ENCODE measurements at places on chromosomes 2 and 18.

- no peak for DNase-seq
Measured at GRCh38 chr18:62857263-62857976, 142.1 kb downstream of the PHLPP1 start.

DNA sequence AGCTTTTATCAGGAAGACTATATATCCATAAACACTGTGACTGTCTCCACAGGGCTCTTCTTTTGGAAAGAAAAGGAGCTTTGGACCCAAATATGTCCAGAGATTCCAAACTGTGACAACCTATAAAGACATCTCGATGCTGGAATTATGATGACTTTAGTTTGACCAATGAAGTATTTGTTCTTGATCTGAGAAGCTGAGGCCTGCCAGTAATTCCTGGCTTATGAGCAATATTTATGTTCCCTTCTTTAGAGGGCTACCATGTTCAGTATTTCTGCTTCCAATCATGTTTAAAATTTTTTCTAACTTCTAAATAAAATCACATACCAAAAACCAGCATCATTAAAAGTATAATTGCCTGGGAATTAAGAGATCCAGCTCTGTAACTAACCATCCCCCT is 41.1 kb downstream of the FEZ2 start:
- DNase-seq, result no peak

DNA sequence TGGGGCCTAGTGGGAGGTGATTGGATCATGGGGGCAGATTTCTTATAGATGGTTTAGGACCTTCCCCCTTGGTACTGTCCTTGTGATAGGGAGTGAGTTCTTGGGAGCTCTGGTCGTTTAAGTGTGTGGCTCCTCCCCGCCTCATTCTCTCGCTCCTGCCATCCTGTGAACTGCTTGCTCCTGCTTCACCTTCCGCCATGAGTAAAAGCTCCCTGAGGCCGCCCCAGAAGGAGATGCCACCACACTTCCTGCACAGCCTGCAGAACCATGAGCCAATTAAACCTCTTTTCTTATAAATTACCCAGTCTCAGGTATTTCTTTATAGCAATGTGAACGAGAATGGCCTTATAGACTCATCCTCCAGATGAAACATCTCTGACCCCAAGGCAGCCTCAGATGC is 101.5 kb downstream of the KCNF1 start:
- no peak for DNase-seq

DNA sequence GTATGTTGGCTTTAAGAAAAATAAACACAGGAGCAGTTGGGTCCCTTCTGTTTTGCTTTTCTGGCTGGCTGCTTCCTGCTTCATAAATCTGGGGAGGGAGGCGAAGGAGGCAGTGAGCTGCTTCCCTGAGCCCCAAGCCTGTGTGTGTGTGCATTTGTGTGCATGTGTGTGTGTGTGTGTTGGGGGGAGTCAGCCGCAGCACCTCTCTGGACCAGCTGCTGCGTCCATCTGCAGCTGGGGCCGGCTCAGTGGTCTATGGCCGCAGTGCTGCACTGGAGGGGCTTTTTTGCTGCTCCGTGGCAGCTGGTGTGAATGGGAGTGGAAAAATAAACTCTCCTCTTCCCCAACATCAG is 192.3 kb downstream of the RNF144A start:
- no peak for DNase-seq

GRCh38 chr2:60054571-60055340 is 498.7 kb downstream of the BCL11A start:
- no peak for DNase-seq

DNA sequence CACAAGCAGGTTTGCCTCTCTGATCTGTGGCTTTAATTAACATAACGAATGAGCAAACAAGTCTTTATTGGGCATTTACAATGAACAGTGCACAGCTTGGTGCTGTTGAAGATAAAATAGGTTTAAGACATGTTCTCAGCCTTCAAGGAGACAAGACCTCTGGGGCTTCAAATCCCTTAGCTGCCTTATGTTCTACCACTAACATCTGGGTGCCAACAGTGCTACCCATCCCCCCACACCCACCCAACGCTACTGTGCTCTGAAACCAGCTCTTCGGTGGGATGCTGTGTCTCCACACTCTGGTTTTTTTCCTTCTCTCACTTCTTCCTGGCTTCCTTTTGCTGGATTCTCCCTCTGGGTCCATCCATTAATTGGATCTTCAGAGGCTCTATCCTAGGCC is 14.1 kb upstream of the B3GNT2 start:
- DNase-seq, result no peak

DNA sequence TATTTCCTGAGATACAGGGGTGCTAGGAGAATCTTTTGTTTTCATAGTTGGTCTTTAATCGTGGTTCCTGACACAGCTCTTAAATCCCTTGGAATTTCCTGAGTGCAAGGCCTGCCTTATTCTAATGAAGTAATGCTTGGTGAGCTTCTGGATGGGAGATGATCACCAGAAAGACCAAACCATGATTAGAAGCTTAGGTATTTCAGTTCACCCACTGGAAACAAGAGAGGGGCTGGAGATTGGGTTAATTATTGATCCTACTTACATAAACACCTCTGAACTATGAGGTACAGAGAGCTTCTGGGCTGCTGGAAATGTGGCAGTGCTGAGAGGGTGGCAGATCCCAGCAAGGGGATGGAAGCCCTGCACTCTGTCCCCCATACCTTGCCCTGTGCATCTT is 406.8 kb downstream of the THSD7B start:
- no peak for DNase-seq

DNA sequence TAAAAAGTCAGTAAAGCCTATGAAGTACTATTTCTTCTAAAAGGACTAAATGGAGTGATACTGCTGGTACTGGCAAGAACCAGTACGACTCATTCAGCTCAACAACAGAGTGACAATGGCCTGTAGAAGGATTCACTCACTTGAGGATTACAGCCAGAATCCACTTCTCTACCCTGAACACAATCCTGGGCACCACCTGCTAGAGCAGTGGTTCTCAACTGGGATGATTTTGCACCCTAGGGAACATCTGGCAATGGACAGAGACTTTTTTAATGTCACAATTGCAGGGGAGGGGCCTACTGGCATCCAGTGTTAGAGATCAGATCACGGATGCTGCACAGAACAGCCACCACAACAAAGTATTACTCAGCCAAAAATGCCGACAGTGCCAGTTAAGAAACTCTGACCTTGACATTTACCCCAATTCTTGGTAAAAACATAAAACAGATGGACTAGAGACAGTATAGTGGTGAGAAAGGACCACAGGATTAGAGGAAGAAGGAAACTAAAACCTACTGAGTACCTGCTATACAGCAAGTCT is 5.0 kb downstream of the SPIRE1 start:
- DNase-seq, result no peak

- no peak for DNase-seq
Measured at GRCh38 chr2:174554529-174555150, 43.0 kb downstream of the WIPF1 start.

- DNase-seq, result no peak
Measured at GRCh38 chr2:226993171-226993570, 157.3 kb downstream of the RHBDD1 start.

DNA sequence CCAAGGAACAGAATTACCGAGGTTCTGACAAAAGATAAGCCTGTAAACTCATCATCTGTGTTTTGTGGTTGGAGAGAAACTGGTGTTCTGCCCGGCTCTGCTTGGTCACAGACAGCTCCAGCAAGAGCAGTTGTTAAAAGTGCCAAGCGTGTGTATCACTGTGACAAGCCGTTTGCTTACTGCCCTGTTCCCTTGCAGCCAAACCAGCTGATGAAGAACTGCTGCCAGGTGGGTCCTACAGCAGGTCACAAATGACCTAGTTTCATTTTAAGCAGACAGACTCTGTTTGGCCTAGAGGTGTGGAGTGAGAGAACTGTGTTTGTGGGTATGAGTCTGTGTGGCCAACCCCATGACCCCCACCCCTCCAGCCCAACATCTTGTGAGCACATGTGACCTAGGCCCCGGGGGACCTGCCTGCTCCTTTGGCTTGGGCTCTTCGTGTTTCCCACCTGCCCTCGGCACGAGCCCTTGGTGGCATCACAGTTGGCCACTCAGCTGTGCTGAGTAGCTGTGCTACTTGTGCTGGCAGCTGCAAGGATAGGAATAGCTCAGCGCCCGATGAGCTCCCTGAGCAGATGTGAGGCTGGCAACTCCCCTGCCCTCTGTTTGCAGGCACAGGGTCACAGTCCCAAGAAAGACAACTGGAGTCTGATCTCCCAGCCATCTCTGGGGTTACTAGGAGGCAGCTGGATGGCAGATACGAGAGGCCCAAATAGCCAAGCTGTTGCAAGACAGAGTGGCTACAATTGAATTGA is 9.7 kb downstream of the OXER1 start:
- DNase-seq, result no peak

DNA sequence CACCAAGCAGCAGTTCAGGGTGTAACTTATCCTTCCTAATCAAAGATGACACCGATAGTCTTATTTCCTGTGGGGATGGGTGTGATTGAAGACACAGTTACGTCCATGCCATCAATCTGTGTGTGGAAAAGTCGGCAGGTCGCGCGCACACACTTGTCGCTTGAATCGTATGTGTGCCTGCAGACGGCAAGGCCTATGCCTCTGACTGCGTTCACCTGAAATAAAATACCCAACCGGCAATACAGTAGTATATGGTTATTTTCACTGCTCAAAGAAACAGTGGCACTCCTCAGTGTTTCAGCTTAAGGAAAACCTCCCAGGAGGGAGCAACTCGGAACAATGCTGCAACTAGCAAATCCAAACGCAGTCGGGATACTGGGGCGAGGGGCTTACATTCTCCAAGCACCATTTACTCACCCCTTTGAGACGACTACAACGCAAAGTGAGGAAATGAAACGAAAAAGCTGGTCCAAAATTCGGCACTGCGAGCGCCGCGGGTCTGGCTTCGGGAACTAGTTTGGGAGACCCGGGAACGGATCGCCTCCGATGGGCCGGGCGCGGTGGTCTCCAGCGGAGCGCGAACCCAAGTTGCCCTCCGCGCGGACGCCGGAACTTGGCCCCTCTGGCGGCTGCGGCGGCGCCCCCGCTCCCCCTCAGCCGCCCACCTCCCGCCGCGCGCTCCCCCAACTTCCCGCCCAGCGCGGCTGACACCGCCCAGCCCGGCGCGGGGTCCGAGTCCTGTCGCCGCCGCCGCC is 675 bp downstream of the PRKD3 start:
- DNase-seq, result peak; percentile 5

GRCh38 chr2:203822240-203822639 is 45.3 kb upstream of the CTLA4 start:
- no peak for DNase-seq

- no peak for DNase-seq
Measured at GRCh38 chr2:9217838-9218770, 11.5 kb downstream of the ASAP2 start.

- DNase-seq, result no peak
Measured at GRCh38 chr2:32926708-32927084, 20.1 kb upstream of the LTBP1 start.

- DNase-seq, result no peak
Measured at GRCh38 chr2:123723706-123724105, 301.4 kb upstream of the CNTNAP5 start.

DNA sequence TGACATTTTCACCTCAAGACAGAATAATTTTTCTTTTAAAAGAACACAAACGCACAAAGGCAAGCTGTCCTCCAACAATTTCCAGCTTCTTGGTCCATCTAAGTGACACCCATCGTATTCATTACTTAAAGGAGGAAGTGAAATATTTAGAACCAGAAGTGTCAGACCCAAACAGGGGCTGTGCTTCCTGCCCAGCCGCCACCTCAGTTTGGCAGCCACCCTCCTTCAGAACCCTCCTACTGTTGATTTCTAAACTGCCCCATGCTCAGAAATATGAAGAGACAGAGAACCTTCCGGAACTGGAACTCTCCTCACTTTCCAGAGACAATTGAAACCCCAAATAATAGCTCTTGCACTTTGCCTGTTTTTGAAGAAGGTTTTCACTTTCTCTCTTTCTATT is 734.8 kb upstream of the SALL3 start:
- no peak for DNase-seq

DNA sequence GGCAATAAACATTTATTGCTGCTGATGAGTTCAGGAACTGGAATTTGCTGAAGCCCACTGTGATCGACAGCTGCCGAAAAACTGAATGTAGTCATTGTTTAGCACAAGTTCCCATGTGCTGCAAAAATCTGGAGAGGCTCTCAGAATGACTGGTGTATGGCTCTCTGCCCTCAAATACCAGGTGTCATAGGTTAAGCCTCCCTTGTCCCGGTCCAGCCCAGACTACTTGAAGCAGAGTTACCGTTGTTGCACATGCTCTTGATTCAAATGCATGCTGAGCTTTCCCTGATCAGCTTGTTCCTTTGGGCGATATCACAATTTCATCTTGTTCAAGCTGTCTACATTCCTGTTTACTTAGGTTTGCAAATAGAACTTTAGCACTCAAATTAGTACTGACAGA is 625.2 kb downstream of the CPS1 start:
- no peak for DNase-seq

DNA sequence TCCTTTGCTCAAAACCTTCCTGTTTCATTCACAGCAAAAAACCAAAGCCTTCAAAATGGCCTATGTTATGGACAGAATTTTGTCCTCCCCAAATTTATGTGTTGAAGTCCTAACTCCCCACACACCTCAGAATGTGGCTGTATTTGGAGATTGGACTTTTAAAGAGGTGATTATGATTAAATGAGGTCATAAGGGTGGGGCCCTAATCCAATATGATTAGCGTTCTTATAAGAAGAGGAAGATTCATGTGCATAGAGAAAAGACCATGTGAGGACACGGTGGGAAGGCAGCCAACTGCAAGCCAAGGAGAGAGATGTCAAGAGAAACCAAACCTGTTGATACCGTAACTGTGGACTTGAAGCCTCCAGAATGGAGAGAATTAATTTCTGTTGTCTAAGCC is 4.6 kb upstream of the ZNF638 start:
- DNase-seq, result no peak

DNA sequence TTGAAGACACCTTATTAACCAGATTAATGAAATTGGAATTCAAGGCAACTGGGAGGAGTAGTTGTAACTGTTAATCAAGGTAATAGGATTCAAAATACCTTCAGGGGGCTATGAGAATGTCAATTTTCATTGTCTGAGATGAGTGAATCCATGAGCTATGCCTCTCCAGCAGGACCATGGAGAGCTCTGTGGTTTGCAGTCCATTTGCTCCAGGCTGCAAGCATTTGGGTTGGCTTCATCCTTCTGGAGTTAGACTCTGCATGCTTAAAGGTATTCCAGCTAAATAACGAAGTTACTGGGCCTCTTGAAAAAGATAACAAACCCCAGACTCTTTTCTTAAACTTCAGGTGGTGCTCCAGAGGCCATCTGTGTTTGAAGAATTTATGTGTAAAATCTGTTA is 207.1 kb upstream of the SLC8A1 start:
- no peak for DNase-seq

DNA sequence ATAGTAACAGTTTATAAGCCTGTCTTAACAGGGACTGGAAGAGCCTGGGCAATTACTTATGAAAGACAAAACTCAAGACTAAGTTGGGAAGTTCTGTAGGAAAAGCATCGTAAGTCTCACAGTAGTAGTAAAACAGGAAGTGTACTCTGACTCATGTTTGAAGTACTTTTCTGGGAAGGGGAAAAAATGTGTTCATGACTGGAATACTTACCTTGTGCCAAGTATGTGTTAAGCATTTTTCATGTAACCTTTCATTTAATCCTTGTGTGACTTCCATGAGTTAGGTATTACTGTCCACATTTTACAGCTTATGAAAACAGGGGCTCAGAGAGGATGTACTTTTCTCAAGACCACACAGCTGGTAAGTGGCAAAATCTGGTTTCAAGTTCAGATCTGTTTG is 13.7 kb upstream of the SKOR2 start:
- no peak for DNase-seq
